ENCODE measurements at places on chromosomes 1 and 21.

- DNase-seq: no peak
Observed at GRCh38 chr21:44999428-44999971, 59.7 kb downstream of the SLX9 start.

DNA sequence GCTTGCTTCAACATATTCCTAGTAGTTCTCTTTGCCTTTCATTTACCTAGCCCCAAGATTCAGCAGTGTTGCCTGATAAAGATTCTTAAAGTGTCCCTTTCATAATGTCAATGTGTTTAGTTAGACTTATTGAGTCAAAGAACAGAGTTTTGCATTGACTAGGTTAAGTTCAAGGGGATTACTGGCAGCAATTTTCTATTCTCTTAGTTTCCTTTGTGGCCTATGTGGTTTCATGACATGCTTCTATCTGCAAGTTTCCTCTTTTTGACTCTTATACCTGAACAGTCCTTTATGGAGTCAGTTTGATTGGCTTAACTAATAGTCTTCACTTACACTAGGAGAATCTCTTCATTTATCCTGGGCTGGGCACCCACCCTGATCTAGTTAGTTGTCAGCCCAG, 151.3 kb downstream of the ADGRL4 start:
- no peak for DNase-seq

DNA sequence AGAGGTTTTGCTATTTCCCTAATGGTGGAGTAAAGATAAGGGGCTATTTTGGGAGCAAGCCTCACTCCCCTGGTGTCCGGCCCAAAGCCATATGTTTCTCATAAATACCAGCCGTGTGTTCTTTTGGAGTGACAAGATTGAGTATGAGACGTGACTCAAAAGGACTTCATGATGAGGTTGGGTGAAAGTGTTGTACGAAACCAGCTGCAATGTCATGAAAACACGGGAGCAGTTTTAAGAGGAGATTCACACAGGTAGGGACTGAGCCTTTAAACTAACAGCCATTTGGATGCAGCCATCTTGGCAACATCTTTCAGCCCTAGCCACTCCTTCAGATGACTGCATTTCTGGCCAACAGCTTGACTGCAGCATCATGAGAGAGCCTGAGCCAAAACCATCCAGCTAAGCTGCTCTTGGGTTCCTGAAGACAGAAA, 532.3 kb upstream of the USP24 start:
- DNase-seq: no peak

DNA sequence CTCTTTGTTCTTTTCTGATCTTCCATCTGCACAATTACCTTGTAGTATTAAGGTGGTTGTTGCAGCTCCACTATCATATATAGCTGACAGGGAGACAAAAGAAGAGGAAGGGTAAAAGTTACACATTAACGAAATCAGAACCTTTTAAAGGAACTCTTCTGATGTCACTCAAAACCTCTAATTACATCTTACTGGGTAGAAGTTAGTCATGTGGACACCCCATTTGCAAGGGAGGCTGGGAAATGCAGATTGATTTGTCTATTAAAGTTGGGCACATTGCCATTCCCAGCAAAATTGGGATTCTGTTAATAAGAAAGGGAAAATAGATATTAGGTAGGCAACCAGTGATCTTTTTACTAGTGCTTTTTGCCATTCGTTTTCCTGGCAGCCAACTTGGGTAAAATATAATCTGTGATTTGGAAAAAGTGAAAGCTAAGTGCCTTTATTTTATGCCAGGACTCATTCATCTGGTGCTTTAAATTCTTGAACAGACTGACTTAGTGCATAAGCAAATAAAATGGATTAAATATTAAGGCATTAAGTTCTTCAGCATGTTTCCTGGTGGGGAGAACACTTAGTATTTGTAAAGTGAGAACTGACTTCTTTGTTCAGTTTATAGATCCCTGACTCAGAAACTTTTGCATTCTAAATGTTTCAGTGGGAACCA, 71.3 kb downstream of the DNM3 start:
- no peak for DNase-seq

DNA sequence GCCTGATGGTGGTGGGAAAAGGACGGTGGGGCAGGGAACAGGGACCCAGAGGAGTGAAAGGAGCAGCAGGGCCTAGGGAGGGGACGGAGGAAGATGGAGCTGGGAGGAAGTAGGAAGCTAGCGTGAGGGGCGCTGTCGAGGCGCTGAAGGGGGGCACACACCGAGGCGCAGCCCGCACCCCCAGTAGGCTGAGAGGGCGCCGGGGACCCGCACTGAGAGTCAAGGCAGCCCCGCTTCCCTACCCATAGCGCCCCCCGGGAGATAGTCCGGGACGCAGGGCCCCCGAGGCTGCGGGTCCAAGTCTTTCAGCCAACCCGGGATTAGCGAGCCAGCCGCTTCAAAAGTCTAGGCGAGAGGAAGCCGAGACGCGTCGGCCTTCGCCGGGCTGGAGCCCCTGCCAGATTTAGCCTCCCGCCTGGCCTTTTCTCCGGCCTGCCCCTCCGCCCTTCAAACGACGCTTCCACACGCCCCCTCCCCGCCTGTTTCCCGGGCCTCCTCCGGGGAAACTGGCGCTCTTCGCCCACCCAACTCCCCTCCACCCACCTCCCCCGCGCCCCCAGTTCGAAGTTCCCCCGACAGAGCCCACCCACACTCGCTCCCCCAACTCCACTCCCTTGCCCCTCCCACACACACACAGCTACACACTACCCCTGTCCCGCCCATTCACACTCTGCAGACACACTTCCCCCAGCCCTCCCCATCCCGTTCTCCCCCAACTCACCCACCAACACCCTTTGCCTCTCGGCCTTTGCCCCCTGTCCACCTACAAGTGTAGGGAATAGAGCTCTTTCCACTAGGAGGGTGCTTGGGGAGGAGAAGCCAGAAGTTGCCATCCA, 7.8 kb upstream of the PROX1 start:
- DNase-seq: no peak

- DNase-seq: no peak
Observed at GRCh38 chr1:181438013-181438412, 45.3 kb upstream of the CACNA1E start.

GRCh38 chr1:99551812-99552614, 93.9 kb upstream of the PALMD start:
- no peak for DNase-seq

- DNase-seq: no peak
Observed at GRCh38 chr21:46568562-46568961, 36.3 kb downstream of the S100B start.

- DNase-seq: peak; percentile 30
Observed at GRCh38 chr1:62687903-62688686, at the start of gene DOCK7. DOCK7 (minus strand) TSS chr1:62688386; CDS start chr1:62688264, 122 bp downstream.

- DNase-seq: no peak
Observed at GRCh38 chr1:198160222-198160621, 3.4 kb downstream of the NEK7 start.

- no peak for DNase-seq
Observed at GRCh38 chr1:16621300-16621658, 7.9 kb upstream of the NBPF1 start.

GRCh38 chr1:175174309-175175102, 18.1 kb downstream of the KIAA0040 start:
- no peak for DNase-seq

GRCh38 chr1:36594023-36594422, 111.3 kb upstream of the CSF3R start:
- no peak for DNase-seq

- DNase-seq: no peak
Observed at GRCh38 chr1:76140227-76140626, 65.7 kb downstream of the ST6GALNAC3 start.

GRCh38 chr1:160789051-160789701, 6.8 kb upstream of the LY9 start:
- no peak for DNase-seq

GRCh38 chr1:93584261-93585003, 97.2 kb downstream of the BCAR3 start:
- DNase-seq: no peak

DNA sequence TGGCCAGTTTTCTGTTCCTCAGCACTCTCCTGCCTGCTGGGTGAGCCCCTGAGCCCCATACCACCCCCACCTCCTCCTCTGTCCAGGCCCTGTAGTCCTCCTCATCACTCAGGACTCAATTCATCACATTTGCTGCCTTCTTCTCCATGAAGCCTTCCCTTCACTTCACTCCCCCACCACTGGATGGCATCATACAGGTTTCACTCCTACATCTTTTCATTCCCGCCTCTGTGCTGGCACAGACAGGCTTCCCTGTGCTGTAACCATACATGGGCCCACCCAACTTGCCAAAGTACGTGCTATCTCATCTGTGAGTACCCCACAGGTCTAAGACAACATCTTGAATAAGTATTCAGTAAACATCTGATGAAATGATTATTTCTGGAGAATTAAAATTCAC, 56.9 kb downstream of the SLC45A1 start:
- no peak for DNase-seq

DNA sequence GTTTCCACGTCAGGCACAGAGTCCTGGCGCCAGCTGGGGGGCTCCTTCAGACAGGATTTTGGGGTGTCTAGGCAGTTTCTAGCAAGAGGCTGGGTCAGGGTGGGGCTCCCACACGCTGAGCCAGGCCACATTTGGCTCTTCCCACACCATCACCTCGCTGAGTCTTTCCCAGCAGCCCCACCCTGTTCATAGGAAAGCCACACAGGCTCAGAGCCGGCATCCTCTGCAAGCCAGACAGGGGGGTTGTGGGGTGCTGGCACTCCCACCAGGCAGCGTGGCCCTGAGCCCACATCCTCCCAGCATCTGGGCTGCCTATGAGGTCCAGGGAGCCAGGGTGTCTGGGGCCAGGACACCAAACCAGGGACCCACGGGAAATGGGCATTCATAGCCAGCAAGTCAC, 2.8 kb upstream of the GPR153 start:
- no peak for DNase-seq

GRCh38 chr1:2270260-2271100, 42.4 kb downstream of the SKI start:
- no peak for DNase-seq

DNA sequence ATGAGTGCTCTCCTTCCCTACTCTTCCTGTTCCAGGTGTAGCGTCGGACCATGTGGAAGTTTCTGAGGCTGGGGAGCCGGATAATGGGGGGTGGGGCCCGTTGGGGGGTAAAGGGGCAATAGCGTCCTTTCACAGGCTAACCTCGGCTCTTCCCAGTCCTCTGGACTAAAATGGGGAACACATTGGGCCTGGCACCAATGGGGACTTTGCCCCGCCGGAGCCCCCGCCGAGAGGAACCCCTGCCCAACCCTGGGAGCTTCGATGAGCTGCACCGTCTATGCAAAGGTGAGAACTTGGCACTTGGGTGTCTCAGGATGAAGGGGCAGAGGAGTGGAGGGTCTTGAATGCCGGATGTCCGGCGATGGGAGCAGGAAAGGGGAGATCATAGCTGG, 456 bp downstream of the TOMM40L start:
- no peak for DNase-seq

DNA sequence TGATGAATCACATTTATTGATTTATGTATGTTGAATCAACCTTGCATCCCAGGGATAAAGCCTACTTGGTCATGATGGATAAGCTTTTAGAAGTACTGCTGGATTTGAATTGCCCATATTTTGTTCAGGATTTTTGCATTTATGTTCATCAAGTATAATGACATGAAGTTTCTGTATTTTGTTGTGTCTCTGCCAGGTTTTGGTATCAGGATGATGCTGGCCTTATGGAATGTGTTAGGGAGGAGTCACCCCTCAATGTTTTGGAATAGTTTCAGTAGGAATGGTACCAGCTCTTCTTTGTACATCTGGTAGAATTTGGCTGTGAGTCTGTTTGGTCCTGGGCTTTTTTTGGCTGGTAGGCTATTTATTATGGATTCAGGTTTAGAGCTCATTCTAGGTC, 1643.1 kb upstream of the B3GALT2 start:
- DNase-seq: no peak

- no peak for DNase-seq
Observed at GRCh38 chr1:233240829-233241682, 54.5 kb downstream of the PCNX2 start.
